T-helper 9 cell (primary cell): ENCODE measurements at places on chromosomes 6 and 20.

- DNase-seq, result no peak
Measured at GRCh38 chr6:33249732-33250630, 21.7 kb downstream of the VPS52 start.

GRCh38 chr20:48845721-48846306, 18.0 kb upstream of the PREX1 start:
- no peak for DNase-seq

- no peak for DNase-seq
Measured at GRCh38 chr6:27978705-27979104, 21.7 kb downstream of the OR2B6 start.

GRCh38 chr20:37777012-37777950, 83.5 kb downstream of the CTNNBL1 start:
- DNase-seq, result no peak

DNA sequence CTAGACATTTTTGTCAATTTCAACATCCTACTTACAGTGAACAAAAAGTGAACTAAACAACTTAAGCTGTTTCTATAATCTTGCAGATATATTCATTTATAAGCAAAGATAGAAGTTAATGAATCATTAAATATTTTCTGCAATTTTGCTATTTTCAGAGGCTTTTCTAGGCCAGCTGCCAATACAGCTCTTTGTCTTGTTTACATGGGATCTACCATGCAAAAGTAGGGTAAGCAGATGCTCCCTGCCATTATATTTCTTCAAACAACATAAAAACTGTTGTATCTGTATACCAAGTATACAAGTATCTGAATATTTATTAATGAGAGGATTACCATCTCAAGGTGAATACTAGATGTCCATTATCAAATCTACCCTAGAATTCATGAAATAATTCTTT, 15.4 kb downstream of the PNISR start:
- no peak for DNase-seq

DNA sequence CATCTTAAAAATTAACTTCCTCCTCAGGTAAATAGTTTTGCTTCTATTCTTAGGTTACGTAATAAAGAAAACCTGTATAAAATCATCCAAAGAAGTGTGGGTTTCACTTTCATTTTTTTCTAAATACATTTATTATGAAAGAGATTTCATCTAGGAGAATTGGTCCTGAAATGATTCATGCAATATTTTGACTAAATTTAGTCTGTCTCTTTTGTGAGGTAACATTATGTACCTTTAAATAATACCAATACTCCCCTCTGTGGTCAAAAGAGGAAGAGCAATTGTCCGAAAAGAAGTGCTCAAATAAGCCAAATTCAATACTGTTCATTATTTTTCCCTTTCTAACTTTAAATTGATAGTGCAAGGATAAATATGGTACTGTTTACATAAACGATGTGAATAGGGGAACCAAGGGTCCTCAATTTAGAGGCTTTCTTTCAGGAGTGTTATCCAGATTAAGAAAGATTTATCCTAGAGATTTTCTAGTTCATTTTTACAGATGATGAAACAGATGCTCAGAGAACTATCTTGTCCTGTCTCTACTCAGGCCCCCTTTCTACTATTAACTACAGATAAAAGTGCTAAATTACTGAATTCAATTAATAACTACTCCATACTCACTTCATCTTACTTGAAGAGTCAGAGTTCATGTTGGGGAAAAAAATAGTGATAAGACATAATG, 26.2 kb downstream of the CYP39A1 start:
- no peak for DNase-seq

GRCh38 chr20:49751397-49751736, 37.7 kb upstream of the B4GALT5 start:
- no peak for DNase-seq

DNA sequence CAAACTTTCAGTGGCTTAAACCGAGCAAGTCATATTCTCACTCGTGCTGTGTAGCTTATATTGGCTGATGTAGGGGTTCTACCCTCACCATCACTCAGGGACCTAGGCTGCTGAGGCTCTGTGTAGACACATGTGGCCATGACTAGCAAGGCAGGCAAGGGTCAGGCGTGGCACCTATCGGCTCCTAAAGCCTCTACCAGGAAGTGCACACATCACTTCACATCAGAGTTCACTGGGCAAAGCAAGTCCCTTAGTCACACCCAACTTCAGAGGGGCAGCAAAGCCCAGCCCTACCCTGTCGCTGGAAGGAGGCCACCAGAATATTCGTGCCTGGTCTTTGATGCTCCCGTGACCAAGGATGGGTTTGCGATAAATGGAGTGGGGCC, 42.9 kb downstream of the PPP1R14C start:
- no peak for DNase-seq

DNA sequence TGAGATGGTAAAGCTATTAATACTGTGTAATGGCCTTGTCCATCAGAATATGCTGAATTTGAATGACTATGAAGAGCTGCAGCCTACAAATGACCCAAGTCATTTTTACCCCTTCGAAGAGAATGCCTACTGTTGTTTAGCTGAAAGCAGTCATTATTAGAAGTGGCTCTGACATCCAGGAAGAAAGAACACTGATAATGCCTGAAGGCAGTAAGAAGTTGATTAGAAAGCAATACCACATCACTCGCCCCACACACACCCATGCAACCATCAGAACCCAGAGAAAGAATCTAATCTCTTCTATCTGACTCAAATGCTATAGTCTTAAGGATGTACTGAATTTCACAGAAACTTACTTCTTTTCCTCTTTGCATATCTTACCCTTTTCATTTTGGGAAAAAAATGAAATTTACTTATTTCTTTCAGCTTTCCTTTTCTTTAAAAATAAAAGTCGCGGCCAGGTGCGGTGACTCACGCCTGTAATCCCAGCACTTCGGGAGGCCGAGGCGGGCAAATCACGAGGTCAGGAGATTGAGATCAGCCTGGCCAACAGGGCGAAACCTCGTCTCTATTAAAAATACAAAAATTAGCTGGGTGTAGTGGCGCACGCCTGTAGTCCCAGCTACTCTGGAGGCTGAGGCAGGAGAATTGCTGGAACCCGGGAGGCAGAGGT, 61.0 kb downstream of the ARHGAP18 start:
- no peak for DNase-seq

GRCh38 chr6:169227116-169227515, 26.5 kb downstream of the THBS2 start:
- DNase-seq, result no peak

- DNase-seq, result no peak
Measured at GRCh38 chr6:156313037-156313436, 464.1 kb upstream of the ARID1B start.

DNA sequence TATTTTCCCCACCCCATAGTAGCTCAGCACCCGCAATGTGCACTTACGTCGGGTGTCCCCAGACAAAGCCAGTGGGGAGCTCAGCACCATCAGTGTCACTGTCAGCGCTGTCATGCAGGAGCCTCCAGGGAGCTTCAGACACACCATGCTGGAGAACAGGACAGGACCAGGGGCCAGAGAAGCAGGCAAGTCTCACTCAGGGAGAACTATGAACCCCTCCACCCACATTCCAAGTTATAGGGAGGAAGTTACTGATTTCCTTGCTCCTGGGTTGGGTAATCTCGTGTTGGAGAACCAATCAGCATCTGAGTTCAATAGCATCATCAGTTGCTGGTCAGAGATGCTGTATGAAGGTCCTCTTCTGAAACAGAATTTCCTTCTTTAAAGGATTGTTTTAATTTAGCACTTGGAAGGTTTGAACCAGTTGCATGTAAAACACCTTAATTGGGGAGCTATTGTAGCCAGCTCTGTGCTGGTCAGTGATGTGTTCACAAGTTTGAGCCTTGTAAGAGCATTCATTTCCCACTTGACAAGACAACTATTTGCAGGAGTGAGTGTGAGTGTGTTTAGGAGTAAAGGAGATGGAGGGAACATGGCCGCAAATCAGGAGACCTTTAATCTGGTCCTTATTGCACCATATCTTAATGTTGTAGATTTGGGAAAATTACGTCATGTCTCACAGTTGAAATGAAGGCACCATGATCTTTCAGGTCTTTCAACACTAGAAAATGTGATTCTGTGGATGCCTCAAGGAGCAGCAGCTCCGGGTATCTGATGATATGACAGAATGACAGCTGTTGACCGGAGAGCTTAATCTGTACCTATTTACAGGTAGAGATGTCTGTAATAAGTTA, at the start of gene HLA-DRB1:
Gene HLA-DRB1, minus strand, starts transcription at position 253 of the 854 bp plus-strand sequence. Its CDS starts 106 bp downstream, at position 147.
- peak; percentile 1 for DNase-seq

DNA sequence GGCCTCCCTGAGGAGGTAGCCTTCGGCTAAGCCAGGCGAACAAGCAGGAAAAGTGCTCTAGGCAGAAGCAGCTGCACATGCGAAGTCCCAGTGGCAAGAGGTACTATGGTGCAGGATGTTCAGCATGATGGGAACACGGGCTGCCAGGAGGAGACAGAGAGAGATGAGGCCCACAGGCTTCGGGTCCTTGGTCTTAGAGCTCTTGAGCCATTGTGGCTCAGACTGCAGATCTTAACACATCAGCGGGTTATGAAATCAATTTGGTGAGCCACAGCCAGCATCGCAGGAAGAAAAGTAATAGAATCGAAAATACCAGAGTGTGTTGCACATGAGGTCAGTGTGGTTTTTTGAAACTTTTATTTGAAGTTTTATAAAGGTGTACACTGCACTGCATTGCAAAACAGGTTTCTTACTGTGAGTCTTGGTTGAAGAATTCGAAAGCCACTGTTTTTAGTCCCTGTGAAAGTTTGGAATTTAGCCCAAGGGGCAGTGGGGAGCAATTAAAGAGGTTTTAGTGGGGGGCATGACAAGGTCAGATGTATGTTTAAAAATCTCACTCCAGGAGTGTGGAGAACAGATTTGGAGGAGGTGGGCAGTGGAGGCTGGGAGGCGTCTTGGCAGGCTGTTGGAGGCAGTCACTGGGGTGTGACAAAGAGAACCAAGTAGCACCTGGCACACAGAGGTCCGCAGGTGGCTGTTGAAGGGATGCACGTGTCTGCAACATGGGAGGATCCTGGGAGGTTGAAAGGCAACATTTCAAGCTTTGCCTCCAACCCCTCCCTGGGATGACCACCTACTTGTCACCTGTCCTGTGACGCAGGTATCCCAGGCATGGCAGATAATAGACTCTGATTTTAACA, 69.3 kb downstream of the EYA2 start:
- DNase-seq, result no peak

GRCh38 chr20:17560344-17561074, 9.4 kb upstream of the DSTN start:
- DNase-seq, result no peak

- DNase-seq, result no peak
Measured at GRCh38 chr6:33057222-33058150, 16.0 kb downstream of the HLA-DPA1 start.

DNA sequence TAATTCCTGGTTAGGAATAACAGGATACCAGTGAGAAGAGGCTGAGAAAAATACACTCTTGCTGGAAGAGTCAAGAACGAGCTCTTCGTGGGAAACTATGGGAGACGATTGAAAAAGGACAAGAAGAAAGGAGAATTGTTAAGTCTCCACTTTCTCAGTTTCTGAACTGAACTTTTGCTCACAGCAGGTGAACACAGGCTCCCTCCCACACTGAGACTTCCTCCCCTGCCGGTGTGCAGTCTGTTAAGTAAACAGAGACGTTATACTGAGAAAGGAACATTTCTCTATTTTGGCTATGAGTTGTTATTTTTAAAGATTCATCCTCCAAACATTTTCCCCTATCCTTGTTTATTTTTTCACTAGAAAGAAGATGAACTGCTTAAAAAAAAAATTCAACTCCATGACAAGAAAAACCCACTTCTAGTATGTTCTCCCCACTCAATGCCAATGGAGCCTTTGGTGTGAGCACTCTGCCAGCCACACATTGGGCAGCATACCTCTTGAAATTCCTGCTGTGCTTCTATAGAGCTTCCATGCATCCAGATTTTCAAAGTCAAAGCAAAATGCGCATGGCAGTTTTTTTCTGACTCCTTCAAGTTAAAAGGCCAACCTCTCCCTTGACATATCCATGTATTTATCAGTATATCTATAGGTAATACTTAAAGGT, 250.5 kb downstream of the ESR1 start:
- no peak for DNase-seq

- DNase-seq, result no peak
Measured at GRCh38 chr6:162151021-162151665, 576.4 kb downstream of the PRKN start.
